ENCODE measurements at places on chromosomes 13 and 19.

DNA sequence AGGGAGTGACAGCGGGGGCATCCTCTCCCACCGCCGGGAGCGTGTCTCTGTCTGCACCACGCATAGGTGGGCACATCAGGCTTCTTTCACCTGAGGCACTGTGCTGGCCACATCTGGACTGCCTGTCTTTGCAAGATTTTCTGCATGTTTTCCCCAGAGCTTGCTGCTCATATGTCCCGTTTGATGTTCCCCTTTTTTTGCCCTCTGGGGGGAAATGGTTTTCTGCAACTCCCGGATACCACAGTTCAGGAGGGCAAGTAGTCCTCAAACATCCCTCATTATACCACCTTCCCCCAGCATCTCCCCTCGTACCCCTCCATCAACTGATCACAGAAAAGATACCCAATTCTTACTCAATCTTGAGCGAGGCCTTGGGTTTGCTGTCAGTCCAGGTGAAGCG, 168.0 kb downstream of the PAN3 start:
- no peak for DNase-seq

- DNase-seq: no peak
Observed at GRCh38 chr13:43364210-43365038, 341.0 kb downstream of the DNAJC15 start.

- no peak for DNase-seq
Observed at GRCh38 chr19:38394488-38394887, 6.0 kb downstream of the SPRED3 start.

- peak; percentile 27 for DNase-seq
Observed at GRCh38 chr13:44312834-44313551, 60.6 kb upstream of the SERP2 start.

DNA sequence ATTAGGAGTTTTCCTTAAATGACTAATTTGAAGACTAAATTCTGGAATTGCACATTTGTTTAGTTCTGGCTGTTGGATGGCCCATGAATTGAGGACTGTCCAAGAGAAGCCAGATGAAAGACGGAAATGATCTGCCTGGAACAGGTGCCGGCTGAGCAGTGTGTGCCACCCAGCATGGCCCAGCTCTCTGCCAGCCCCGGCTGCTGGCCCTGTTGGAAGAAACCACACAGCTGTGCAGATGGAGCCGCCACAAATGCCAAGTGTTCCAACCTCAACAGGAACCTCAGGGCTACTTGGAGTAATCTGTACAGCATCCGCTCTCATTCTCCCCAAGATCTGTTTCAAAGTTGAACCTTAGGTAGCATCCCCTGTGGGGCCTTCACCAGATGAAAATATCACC, 67.0 kb upstream of the STARD13 start:
- DNase-seq: no peak

GRCh38 chr13:98450539-98451111, 126.3 kb downstream of the STK24 start:
- DNase-seq: peak; percentile 55

DNA sequence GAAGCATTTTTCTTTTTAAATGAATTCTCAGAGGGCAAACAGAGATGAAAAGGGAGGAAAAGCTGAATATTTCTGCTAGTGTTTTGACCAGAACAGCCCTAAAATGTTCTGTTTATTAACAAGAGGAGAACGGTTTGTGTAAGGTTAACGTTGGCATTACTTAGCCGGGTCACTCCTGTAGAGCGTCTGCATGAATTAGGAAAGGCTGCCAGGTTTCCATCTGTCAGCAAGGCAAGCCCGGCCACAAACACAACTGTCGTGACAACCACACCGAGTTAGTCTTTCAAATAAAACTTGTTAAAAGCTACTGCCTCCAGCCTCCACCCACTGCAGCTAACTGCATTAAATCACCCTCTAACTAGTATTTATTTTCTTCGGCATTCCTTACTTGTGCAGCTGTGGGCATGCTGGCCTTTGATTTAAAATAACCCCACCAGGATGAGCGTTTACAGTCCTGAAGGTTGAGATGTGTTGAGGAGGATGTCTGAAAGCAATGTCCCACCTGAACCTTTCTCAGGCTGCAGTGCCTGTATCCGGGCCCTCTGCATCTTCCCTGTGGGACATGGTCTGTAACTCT, 527.9 kb downstream of the FGF9 start:
- DNase-seq: no peak

DNA sequence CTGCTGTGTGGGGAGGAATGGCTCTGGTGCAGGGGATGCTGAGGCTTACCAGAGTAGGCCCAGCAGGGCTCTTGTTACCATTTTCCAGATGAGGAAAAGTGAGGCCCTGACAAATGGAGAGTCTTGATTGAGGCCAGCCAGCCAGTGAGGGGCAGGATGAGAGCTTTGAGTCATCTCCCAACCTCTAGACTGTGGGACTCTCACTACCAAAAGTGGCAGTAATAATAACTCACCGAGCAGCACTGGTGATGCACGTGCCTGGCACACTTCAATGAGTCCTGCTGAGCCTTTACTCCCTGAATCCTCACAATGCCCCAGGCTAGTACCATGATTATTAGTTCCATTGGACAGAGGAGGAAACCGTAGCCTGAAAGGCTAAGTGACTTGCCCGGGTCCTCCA, 7.8 kb downstream of the CIC start:
- DNase-seq: no peak

GRCh38 chr19:49689133-49690078, at the start of gene ADM5:
Gene ADM5, plus strand, starts transcription at chr19:49689594. Its CDS starts 244 bp downstream, at chr19:49689838.
- no peak for DNase-seq

- DNase-seq: no peak
Observed at GRCh38 chr13:109974354-109974753, 188.0 kb upstream of the IRS2 start.
